ENCODE measurements at places on chromosomes 6 and 20.

DNA sequence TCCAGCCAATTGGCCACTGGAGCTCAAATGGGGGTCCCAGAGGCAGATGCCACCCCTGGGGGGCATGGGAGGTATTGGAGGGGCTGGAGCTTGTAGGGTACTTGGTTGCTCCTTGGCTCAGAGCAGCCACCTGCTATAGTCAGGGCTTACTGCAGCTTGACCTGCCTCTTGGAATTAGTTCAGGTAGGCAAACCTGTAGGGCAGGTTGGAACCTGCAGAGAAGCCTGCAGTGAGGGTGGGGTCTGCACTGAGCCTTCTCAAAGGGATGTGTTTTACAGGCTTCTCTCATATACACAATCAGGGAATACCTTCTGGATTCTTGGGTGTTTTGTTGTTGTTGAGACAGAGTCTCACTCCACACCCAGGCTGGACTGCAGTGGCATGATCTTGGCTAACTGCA, 94.2 kb upstream of the MYL9 start:
- DNase-seq = no peak

- peak; percentile 4 for DNase-seq
Measured at GRCh38 chr6:19892260-19892659, 55.1 kb downstream of the ID4 start.

- DNase-seq = peak; percentile 19
Measured at GRCh38 chr6:27078734-27079357, 168.7 kb upstream of the PRSS16 start.

GRCh38 chr6:15586503-15586902, 76.3 kb downstream of the DTNBP1 start:
- DNase-seq = no peak

DNA sequence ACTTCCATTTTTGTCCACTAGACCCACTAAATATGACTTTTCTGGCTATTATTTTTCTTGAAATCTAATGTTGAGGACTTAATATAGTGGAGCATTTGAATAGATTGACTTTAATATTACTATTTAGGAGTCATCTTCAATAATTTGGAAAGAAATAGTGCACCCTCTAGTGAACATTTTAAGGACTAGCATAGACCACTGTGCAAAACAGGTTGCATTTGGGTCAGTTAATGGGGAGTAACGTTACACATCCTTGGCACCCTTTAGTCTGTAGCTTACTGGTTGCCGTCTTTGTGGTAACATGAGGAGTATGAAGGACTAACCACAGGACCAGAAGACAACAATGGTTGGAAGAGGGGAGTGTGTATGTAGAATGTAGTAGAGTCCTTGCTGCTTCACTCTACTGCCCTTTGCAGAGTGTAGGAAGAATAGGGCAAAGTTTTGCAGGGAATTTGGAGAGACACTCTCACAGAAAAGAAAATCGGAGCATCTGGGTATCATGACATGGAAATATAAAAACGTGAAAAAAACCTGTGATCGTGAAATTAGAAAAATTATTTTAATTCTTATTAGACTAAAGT, 25.2 kb downstream of the RFPL4B start:
- no peak for DNase-seq

GRCh38 chr20:38433304-38433972, 1.7 kb downstream of the SNHG17 start:
- DNase-seq = no peak

- DNase-seq = no peak
Measured at GRCh38 chr6:81895511-81896185, 143.2 kb upstream of the TENT5A start.

- DNase-seq = no peak
Measured at GRCh38 chr6:53984163-53984562, 127.1 kb upstream of the MLIP start.

DNA sequence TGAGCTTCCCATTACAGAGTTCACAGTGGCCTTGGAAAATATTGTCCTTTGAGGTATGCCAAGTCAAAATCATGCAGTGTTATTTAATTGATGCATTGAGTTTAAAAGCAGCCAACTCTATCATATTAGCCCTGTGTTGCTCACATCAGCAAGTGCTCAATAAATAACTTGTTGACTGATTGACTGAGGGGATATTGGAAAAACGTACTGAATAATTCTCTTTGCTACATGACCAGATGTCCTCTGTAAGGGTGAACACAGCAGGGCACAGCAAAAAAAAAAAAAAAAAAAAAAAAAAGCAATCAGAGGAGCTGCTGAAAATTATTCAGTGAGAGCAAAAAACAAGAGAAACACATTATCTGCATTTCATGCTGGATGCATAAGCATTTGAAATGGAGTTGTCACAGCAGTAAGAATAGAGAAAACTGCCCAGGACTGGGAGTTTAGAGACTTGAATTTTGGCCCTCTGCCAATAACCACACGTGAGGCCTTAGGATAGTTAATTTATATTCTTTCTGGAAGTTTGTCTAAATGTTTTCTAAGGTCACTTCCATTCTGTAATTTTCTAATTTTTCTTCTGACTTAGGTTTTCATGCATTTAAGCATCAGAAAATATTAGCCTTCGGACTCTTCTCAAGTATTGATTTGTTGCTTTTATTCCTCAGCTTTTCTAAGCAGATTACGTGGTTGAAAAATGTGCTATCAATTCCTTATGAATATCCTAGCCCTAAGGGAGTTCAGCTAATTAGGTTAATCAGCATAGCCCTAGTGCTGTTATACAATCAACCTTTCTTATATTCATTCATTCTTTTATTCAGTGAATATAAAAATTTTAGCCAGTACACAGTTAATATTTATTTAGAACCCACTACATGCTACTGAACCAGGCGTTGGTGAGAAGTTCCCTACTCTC, 246.8 kb upstream of the STXBP5 start:
- DNase-seq = no peak

- no peak for DNase-seq
Measured at GRCh38 chr6:110116258-110116657, 63.2 kb downstream of the WASF1 start.

DNA sequence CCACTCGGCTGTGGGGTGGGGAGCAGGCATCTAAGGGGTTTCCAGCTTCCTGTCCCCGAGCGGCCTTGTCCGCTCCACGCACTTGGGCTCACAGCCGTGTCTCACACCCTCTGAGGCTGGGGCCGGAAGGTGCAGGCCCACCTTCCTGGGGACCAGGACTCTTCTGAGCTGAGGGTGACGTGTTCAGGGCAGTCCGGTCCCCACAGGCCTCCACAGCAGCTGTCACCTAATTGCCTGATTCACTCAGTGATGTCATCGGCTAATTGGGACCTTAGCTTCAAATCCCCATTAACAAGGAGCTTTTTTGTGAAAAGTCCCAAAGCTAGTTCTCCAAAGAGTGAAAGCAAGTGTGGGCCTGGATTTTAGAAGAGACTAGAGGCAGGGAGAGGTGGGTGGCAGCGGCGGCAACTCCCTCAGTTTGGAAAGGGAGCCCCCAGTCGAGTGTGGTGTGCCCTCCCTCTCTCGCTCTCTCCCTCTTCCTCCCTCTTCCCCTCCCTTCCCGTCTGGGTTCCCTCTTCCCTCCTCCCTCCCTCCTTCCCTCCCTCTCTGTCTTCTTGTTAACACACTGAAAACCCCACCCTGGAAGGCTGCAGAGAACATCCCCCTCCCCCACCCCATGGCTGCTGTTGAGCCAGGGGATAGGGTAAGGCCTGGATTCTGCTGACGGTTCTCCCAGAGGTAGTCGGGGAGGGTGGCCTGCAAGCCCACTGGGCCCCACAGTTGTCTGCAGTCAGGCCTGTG, 39.0 kb downstream of the MYT1 start:
- DNase-seq = no peak

GRCh38 chr6:44247338-44248302, 719 bp downstream of the HSP90AB1 start:
- no peak for DNase-seq

DNA sequence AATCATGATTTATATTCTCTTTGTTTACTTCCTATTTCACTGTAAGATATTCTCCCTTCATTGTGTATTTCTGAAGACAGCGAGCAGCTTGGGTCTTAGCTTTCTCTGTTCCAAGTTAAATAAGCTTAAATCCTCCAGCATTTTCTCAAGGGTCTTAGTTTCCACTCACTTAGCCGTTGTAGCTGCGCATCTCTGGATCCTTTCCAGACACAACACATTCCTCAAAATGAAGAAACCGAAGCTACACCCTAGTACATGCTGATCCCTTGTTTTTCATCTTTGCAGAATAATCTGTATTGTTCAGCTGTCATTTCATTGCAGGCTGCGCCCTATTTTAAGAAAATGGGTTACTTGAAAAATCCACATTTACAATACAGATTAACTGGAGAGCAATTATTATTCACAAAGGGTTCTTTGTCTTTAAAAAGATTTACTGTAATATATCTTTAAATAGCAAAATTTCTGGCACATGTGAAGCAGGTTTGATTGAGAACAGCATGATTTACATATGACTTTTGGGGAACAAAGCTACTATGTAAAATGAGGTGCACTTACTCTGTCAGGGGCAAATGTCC, 375.8 kb downstream of the QKI start:
- DNase-seq = peak; percentile 54

DNA sequence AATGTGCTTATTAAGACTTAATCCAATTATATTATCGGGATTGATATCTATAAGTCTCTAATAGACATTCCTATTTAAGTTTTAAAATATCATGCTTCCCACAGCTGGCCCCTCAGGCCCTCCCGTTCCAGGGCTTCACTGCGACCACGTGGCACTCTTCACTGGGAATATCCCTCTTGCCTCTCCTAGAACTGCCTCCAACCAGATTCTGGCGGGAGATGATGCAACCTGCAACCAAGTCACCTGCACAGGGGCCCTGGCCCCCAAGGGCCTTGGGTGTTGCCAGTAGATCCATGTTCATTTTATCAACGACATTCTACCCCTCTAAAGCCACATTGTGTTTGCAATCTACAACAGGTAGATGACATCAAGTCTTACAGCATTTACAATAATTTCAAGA, 18.4 kb upstream of the RAMACL start:
- no peak for DNase-seq

DNA sequence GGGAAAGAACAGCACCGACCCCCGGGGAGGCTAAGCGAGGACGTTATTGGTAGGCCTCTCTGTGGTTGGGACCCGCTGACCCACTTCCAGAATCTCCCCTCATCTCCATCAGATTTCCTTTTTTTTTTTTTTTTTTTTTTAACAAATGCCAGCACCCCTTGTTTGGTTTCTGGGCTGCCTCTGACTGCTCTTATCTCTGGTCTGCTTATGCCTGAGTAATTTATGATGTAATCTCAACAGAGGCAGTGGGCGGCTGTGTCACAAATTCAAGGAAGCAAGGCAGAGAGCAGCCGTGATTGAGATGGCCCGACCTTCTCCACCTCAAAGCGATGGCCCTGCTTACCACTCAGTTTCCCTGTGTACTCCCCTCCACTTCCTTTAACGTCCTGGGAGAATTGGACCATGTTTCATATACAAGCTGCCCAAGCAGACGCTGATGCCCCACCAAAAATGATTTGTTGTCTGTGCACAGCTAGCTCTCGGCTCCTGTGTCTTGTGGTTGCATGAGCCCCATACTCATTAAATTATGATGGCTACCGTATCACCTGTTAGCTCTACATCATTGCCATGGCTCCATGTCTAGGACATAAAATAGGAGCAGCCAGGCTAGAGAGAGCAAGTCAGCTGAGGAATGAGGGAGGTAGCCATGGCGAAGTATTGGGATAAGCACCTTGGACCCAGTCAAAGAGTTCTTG, 98.1 kb downstream of the ZNF217 start:
- DNase-seq = no peak

GRCh38 chr6:28947831-28948270, 24.1 kb upstream of the TRIM27 start:
- peak; percentile 2 for DNase-seq

GRCh38 chr6:158061709-158062461, 80.2 kb downstream of the SYNJ2 start:
- no peak for DNase-seq

- no peak for DNase-seq
Measured at GRCh38 chr6:3825851-3826581, 23.2 kb upstream of the FAM50B start.

GRCh38 chr20:3896853-3897583, 7.8 kb downstream of the PANK2 start:
- DNase-seq = no peak

- no peak for DNase-seq
Measured at GRCh38 chr6:155050311-155050710, 55.2 kb downstream of the TIAM2 start.

GRCh38 chr20:23272176-23273029, 78.2 kb upstream of the NXT1 start:
- no peak for DNase-seq

DNA sequence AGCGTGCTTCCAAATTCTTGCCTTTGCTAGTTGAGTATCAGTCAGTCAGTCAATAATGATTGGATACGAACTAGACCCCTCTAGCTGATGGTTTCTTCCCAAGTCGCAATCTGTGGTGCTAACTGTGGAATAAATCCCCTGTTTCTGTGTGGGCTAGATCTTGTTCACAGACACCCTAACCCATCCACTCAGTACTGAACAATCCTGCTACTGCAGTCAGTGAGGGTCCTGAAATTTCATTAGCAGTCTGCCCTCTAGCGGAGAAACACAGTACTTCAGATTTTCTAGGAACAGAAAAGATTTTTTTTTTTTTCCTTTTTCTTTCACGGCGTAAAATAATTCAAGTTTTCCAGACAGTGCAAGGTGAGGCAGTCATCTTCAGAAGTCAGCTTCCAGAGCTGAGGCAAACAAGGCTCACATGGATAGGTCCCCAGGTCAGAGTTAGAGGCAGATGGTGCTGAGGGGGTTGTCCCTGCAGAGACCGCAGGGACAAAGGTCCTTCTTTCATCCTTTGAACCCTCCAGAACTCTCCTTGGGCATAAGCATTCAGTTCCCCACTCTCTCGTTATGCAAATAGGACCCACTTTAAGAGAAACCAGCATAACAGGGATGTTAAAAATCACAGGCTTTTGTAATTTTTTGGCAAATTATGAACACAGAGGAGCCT, 119.6 kb downstream of the SCML4 start:
- DNase-seq = no peak

DNA sequence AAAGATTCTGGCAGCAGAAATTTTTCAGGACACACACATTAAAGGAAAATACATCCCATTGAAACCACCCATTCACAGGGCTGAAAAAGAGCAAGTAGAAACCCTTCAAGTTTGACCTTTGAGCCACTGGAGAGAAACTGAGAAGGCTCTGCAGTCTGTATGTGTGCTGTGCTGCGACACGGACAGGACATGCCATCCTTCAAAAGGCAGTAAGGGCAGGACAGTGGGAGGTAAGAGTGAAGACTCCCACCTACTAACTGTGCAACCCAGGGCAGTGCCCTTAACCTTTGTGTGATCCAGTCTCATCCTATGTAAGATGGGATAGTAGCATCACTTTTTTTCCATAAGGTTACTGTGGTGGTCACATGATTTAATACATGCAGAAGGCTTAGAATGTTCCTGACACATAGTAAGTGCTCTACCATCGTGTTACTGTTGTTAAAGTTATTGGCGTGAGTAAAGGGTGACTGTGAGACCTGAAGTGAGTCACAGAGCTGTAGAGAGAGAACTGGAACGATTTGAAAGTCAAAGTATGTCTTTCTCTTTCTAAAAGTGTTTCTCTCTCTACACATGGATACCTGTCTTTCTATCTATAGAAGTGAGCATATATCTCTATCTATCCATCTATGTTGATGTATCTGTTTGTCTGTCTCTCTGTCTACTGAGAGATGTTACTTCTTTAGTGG, 153.7 kb upstream of the OLIG3 start:
- no peak for DNase-seq

Data from NCI-H524 treated with DMSO at 0.1 percent for 48 hours (cell line).